Stimulated activated CD8-positive, alpha-beta memory T cell treated with anti-CD3 and anti-CD28 coated beads, Interleukin-4, amount 100 ng/mL, for 48 hours (primary cell): ENCODE measurements at places on chromosomes 4 and X.
A peak's percentile ranks its signal among the peaks of the same experiment; 100 is the strongest.

DNA sequence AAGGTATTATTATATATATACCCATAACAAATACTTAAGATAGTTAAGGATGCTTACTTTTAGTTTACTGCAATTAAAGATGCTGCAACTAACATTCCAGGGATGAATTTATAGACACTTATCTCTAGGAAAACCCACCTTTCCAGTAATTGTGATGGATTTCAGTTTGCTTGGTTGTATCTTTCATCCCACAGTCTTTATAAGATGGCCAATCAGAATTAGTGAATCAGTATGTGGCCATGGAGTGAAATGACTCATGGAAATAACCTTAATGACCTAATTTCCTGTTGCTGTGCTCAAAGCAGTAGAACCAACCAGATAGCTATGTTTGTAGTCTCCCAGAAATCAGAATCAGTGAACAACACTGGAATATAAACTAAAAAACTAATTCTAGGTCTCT is 26.4 kb downstream of the MOSPD2 start:
- DNase-seq, result no peak

GRCh38 chr4:2787230-2788100 is 5.4 kb upstream of the SH3BP2 start:
- DNase-seq, result peak; percentile 72

DNA sequence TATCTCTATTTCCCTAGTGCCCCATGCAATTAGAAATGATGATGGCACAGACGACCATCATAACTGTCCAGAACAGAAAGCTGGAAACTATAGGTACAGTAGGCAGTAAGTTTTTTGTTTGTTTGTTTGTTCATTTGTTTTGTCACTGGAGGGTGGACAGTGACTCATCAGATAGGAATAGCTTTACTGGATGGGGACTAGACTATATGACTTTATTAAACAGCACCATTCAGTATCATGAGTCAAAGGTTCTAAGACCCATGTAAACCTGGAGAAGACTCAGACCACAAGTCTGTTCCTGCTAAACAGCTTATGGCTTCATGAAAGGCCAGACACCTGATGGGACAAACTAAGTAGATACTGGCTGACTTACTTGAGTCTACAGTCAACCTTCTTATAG is 38.4 kb downstream of the PLAC1 start:
- no peak for DNase-seq

GRCh38 chr4:116215622-116216021 is 869.8 kb downstream of the TRAM1L1 start:
- no peak for DNase-seq

- no peak for DNase-seq
Measured at GRCh38 chrX:103073467-103073866, 9.5 kb upstream of the BEX1 start.

- no peak for DNase-seq
Measured at GRCh38 chr4:128512767-128513322, 225.2 kb upstream of the PGRMC2 start.

- DNase-seq, result no peak
Measured at GRCh38 chr4:93243262-93243661, 585.3 kb upstream of the ATOH1 start.

DNA sequence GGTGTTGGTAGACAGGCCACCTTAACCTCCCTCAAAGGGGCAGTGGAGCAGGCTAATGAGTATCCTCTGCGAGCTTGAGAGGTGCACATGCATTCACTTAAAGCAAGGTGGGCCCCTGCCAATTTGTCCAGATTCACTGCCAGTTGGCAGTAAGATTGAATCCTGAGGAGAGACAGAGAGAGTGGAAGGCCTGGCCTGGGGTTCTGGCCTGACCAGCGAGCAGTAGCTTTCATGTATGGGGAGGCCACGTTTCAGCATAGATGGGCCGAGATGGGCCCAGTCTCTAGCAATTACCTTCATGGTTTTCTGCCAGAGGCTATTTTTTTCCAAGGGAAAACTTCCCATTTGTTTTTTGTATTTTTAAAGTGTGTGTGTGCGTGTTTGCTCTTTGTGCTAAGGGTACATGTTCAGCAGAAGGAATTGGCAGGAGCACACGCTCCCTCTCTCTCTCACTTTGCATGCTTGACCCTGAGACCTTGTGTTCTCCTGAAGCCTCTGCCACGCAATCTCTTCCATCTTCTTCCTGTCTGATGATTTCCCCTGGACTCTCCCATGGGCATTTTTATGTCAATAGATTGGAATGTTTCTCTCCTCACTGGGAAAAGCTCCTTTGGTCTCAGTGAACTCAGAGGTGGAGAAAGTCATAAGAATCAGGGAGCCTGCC is 215.8 kb upstream of the SFRP2 start:
- DNase-seq, result no peak

- DNase-seq, result no peak
Measured at GRCh38 chr4:77899607-77900006, 37.0 kb downstream of the MRPL1 start.

DNA sequence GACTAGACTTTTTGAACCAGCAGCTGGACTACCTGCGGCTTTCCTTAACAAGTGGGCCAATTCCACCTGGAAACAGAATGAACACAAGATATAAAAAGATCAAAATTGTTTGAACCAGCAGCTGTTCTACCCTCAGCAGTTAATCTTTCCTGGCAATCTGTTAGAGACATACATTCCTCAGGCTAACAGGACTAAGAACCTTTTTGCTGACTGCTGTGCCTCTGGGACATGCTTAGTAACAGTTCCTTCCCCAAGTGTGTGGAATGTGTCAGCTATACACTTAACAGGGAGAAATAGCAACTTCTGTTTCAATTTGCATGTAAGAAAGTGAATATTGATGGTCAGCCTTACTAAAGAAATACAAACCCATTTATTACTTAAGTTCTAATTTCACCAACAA is 554.4 kb downstream of the ARAP2 start:
- no peak for DNase-seq

- DNase-seq, result no peak
Measured at GRCh38 chr4:20572976-20573375, 127.3 kb upstream of the PACRGL start.

DNA sequence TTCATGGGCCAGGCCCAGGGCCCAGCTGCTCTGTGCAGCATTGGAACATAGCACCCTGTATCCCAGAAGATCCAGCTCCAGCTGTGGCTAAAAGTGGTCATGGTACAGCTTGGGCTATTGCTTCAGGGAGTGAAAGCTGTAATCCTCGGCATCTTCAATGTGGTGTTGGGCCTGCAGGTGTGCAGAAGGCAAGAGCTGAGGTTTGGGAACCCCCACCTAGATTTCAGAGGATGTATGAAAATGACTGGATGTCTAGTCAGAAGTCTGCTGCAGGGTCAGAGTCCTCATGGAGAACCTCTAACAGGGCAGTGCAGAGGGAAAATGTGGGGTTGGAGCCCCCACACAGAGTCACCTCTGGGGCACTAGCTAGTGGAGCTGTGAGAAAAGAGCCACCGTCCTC is 341.7 kb downstream of the PPP3CA start:
- no peak for DNase-seq

GRCh38 chr4:40190019-40190418 is 6.8 kb upstream of the RHOH start:
- no peak for DNase-seq

- DNase-seq, result no peak
Measured at GRCh38 chr4:41362621-41363383, 106.1 kb downstream of the UCHL1 start.

DNA sequence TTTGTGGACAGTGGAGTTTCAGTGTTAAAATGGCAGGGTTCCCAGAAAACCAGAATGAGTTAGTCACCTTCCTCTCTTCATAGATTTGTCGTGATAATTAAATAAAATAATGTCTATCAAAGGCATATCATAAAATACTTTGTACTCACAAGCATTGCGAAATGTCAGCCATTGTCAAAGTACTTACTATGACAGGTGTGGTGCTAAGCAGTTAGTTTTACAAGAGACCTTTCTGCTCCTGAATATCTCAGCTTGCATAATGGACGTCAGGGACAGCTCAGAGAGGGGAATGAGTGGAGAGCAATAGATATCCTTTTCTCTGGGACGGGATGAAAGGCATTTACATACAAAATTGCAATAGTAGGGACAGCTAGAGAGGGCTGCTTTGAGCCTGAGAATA is 560.9 kb downstream of the KCNIP4 start:
- no peak for DNase-seq

DNA sequence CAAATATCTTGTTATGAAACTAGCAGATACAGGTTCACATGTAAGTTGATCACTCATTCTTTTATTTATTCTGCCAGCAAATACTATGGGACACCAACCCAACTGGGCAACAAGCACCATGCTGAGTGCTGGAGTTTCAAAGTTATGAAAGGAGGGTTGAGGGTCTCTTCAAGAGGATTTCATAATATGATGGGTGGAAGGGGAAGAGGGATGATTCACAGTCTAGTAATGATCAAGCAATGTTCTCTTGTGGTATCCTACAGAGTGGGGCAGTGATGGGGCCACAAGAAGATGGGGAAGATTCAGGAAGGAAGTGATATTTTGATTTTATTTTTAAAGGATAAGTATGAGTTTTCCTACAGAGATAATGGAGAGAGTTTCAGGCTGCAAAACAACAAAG is 46.2 kb upstream of the TXK start:
- no peak for DNase-seq

GRCh38 chr4:184115399-184115798 is 102.3 kb downstream of the ENPP6 start:
- no peak for DNase-seq

DNA sequence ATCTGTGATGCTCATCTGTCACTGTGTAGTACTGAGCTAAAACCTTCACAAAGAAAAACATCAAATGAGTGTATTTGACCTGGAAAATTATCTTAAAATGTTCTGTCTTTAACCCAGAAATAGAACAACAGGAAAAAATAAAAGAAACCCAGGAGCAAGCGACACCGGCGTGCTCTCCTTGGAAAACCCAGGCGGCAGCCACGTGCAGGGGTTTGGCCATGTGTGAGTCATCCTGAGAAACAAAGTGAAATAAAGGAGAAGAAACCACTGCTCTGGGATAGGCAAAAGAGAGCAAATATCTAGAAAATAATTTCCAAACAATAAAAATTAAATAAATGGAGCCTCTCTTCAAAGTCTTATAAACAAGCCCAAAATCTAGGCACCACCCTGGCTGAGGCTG is 20.0 kb upstream of the TMEM128 start:
- DNase-seq, result no peak

DNA sequence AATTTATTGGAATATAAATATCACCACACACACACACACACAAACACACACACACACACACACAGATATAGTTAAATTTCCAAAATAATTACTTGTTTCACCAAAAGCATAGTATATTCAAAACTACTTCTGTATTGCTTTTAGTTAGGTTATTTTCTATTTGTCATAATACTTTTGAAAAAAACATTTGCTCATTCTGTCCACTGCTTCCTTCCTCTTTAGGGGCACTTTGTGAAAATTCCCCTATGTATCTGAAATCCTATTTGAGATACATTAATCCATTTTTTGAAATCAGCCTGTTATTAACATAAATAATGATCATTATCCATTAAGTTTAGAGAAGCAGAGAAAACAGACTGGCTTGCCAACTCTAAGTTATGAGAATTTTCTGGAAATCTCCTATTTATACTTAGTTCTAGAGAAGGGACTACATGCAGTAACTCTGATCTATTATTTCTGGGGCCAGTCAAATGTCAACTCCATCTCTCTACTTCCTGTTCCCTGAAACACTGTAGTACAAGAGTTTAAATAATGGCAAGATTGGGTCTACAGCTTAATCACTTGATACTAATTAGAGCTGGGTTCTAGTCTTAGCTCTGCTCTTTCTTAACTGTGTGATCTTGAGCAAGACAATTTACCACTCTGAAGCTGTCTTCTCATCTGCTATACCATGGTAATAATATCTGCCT is 54.4 kb upstream of the GPR174 start:
- DNase-seq, result no peak

GRCh38 chrX:151738751-151739150 is 4.2 kb downstream of the CNGA2 start:
- DNase-seq, result no peak

DNA sequence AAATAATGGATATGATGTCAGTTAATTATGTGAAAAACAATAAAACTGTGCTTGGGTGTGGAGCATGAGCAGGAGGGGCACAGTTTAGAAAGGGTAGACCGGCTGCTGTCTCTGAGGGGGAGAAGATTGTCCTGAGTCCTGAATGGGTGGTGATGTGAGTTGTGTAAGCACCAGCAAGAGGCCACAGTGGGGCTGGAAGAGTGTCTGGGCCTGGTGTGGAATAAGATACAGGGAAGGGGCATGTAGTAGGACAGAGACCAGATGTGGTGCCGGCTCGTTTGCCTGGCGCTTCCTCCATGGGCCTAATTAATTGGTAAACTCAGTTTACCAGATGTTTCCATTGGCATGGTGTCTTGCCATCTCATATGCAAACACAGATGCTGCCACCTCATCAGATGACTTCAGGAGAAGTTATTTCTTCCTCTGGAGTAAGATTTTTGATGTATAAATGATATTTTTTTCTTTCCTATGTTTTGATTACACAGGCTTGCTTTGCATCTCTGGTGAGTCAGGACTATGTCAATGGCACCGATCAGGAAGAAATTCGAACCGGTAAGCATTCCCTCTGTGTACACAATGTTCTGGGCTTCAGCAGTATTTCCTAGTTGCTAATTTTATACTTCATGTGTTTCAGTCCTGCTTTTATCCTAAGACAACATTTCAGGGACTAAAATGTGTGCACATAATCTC is 5.1 kb downstream of the MED28 start:
- DNase-seq, result no peak

- DNase-seq, result no peak
Measured at GRCh38 chr4:3307891-3308575, 15.2 kb downstream of the RGS12 start.

GRCh38 chr4:76949276-76950051 is at the start of gene SEPTIN11:
SEPTIN11 (plus strand) TSS chr4:76949752; CDS start chr4:76949904, 152 bp downstream.
- DNase-seq, result peak; percentile 81

DNA sequence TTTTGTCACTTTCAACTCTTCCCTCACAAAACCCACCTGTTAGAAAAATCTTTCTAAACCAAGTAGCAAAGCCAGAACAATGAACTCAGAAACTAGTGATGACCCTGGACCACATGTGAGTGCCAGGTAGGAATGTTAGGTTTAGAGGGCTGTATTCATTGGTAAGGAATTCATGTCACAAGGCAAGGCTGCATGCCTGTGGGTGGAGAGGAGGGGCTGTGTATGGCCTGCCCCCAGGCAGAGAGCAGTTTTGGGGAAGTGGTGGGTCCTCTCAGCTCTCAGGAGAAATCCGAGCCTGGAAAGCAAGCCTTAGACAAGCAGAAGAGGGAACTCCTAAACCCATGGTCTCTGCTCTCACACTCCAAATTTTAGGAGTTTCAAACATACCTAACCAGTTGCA is 2.4 kb downstream of the RNF175 start:
- DNase-seq, result no peak

DNA sequence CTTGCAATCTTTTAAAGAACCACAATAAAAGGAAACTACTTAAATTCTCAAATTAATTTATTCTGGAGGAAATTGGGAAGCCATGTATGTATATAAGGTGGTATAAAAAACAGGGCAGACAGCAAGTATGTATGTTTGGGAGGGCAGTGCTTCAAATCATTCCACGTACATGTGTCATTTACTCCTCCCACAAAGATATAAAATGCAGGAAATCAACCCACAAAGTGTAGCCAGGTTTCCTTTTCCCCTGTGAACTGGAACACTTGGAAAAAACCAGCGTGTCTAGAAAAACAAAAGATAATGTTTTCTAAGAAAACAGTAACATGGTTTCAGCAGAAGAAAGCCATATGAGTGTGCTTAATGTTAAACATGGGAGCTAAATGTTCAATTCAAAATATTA is 156.7 kb upstream of the FAM47A start:
- no peak for DNase-seq

- no peak for DNase-seq
Measured at GRCh38 chr4:21290562-21290961, 590.3 kb downstream of the PACRGL start.

GRCh38 chr4:28062562-28062961 is 1201.9 kb downstream of the STIM2 start:
- no peak for DNase-seq
